Stimulated activated naive CD4-positive, alpha-beta T cell treated with Interleukin-2 at 50 U/mL for 16 hours (primary cell): ENCODE measurements at places on chromosomes 11 and 22.

GRCh38 chr11:112829971-112830654 is 131.1 kb upstream of the NCAM1 start:
- no peak for DNase-seq

DNA sequence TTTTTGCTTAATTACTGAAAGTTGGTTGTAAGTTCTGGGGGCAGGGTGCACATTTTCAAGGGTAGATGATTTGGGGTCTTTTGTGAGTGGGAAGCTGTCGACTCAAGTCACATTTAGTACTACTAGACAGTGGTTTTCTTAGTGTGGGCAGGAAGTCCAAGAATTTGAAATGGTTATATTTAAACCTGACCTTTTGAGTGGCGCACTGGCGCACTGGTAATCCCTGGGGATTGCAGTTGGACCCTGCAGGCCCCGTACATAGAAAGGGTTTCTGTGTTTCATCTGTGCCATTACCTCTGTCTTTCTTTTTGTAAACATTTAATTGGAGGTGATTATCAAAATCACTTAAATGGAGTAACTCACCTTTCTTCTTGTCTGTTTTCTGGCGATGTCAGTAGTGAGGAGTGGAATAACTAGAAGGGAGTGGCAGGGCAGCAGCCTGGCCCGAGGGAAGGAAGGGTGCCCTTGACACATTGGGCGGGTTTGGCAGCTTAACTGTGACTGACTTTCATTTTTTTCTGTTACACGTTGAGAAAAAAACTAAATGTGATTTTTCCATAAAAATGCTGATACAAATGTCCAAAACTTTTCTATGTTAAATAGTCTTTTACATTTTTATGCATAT is 101.8 kb upstream of the GAL start:
- no peak for DNase-seq

DNA sequence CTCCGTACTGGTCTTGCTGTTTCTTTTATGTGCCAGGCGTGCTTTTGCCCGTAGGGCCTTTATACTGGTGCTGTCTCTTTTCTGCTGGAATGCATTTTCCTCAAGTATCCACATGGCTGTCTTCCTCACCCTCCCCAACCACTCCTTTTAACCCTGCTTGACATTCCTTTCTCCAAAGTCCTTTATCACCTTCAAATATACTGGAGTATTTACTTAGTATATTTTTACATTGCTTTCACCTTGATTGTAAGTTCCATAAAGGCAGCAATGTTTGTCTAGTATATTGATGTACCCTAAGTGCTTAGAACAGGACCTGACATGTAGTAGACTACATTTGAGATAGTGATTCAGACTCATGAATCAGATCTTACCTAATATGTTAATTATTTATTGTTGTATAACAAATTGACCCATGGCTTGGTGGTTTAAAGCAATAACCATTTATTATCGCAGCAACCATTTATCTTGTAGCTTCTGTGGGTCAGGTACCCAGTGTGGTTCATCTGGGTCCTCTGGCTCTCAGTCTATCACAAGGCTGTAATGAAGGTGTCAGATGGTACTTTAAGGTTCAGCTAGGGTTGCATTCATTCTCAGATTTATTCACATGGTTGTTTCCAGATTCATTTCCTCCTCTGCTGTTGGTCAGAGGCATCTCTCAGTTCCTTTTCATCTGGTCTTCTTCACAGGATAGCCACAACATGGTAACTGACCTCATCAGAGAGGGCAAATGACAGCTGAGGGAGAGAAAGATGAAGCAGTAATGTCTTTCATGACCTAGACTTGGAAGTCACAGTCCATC is 34.2 kb downstream of the DDX10 start:
- DNase-seq, result no peak

DNA sequence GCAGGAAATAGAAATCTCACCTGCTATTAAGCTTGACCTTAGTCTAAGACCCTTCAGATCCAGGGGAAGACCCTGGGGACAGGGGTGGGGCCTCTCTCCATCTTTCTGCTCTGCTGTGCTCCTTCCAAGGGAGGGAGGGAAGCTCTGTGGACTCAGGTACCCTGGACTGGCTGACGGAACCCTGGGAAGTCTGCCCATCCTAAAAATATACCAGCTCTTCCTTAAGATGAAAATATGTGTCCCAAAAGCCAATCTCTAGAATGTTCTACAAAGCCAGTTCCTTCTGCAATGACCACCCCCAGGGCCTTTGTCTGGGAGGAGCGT is 73.7 kb downstream of the RTL6 start:
- DNase-seq, result no peak

DNA sequence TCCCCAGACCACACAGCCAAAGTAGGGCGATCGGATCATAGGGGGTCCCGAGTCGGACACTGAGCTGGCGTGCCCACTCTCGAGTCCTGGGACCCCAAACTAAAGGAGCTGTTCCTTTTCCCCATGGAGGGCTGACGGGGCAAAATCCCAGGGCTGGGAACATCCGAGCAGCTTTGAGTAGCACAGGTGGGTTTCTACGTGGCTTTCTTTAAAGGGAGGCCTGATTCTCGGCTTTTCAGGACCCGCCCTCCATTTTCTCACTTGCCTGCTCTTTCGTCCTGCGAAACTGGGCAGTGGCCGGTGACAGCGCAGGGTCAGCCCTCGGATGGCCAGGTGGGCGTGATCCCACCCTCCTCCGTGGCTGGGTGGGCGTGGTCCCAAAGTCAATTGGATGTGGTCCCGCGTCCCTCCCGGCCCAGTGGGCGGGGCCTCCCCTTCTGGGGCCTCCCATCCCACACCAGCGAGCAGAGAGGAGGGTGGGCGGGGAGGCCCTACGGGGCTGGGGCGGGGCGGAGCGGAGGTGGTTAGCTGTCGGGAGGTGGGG is 17.5 kb upstream of the TXNRD2 start:
- DNase-seq, result no peak

- DNase-seq, result no peak
These were observed 5.4 kb downstream of the PAK1 start for GRCh38 chr11:77468527-77468926.

GRCh38 chr22:33883561-33883960 is 36.7 kb downstream of the LARGE1 start:
- no peak for DNase-seq

GRCh38 chr11:101816613-101817012 is 98.2 kb upstream of the CEP126 start:
- DNase-seq, result no peak

GRCh38 chr11:12512132-12512531 is 134.8 kb downstream of the PARVA start:
- DNase-seq, result no peak

DNA sequence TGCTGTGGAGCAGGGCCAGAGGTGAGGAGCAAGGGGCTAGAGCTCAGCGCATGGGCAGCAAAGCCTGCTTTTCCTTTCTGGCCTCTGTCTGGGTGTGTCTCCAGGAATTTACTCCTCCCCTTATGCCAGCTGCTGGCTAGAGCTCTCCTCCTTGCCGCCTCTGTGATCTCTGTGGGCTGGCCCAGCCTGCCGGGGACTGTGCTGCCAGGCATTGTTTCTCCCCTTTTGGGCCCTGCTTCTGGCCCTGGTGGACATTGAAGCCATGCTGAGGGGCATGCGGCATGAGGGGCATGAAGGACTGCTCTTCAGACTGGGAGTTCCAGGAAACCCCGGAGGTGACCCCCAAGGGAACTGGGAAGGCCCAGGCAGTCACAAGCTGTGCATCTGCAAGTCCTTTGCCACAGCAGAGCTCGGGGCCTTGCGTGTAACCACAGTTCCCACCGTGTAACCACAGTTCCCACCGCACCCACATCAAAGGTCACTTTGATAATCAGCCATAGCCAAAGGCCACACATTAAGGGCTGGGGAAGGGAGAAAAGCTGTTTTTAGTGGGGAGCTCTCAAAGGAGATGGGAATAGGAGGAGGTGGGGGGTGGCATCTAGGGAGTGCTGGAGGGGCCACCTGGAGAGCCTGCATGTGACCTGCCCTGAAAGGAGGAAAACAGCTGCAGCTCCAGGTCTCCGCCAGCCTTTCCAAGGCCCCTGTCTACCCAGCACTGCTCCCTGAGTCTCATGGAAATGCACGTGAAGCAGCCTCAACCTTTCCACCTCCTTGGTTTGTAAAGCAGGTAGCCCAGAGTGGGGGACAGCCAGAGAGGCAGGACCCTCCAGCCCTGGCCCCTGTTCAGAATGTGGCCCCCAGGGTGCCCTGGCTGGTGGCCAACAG is 62.3 kb downstream of the PPFIBP2 start:
- DNase-seq, result no peak

GRCh38 chr11:95796501-95796900 is 6.2 kb downstream of the CEP57 start:
- DNase-seq, result no peak

GRCh38 chr11:93219440-93219839 is 21.6 kb upstream of the SLC36A4 start:
- no peak for DNase-seq

- no peak for DNase-seq
These were observed 815 bp upstream of the MS4A6A start for GRCh38 chr11:60183591-60184205.

DNA sequence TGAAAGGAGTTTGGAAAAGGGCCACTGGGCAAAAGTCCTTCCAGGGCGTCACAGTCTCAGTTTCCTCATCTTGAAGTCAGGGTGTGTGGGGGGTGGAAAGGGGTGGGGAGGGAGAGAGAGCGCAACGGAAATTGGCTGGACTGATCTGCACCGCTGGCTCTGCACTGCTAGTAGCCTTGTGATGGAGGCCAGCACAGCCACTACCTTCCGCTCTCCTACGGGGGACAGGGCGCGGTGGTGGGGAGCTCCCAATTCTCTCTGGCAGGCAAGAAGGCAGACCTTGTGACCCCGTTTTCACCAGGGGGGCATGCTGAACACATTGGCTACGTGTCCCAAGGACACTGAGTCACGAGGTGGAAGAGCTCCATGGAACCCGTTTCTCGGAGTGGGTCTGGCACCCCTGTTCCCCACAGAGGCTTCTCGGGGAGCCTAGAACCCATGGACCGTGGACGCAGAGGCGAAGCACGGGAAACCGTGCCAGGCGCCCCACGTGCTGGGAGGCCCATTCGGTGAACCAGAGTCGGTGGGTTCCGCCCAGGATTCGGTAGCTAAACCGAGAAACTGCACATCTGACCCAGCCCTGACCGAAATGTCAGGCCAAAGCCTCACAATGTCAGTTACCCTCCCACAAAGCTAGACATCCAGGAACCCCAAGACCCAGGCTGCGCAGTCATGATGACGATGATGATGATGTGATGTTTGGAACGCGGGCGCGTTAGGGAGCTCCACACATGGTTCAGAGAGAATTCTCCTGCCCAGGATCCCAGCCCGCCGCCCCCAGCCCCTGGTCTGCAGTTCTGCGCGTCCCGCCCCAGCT is 28.3 kb upstream of the WNT11 start:
- peak; percentile 61 for DNase-seq

DNA sequence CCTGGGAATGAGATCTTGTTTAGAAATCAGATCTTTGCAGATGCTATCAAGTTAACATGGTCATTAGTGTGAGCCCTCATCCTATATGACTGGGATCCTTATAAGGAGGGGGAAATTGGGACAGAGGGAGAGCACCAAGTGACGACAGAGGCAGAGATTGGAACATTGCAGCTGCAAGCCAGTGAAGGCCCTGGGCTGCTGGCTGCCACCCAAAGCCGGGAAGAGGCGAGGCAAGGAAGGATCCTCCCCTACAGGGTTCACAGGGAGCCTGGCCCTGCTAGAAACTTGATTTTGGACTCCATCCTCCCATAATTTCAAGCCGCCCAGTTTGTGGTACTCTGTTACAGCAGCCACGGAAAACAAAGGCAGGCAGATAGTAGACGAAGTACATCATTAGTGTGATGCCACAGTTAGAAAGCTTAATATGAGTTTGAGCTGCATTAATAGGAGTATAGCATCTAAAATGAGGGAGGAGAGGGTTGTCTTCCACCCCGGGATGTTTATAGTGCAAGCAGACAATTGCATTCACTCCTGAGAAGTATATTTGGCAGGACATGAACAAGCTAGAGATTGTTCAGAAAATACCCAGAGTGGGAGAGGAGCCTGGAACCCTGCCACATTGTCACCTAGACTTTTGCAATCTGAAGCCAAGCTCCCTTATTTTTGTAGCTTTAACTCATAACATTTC is 56.8 kb upstream of the CLMP start:
- no peak for DNase-seq

- no peak for DNase-seq
These were observed 6.2 kb upstream of the MPEG1 start for GRCh38 chr11:59218893-59219292.

DNA sequence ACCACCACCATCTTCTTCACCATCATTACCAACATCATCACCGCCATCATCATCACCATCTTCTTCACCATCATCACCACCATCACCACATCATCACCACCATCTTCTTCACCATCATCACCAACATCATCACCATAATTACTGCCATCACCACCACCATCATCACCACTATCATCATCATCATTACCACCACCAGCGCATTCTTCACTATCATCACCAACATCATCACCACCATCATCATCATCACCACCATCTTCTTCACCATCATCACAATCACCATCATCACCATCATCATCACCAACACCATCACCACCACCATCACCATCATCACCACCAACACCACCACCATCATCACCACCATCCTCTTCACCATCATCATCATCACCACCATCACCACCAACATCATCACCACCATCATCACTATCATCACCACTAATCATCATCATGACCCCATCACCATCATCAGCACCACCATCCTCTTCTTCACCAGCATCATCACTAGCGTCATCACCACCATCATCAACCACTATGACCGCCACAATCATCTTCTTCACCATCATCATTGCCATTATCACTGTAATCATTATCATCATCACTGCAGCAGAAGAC is 303.8 kb downstream of the CTTN start:
- no peak for DNase-seq

DNA sequence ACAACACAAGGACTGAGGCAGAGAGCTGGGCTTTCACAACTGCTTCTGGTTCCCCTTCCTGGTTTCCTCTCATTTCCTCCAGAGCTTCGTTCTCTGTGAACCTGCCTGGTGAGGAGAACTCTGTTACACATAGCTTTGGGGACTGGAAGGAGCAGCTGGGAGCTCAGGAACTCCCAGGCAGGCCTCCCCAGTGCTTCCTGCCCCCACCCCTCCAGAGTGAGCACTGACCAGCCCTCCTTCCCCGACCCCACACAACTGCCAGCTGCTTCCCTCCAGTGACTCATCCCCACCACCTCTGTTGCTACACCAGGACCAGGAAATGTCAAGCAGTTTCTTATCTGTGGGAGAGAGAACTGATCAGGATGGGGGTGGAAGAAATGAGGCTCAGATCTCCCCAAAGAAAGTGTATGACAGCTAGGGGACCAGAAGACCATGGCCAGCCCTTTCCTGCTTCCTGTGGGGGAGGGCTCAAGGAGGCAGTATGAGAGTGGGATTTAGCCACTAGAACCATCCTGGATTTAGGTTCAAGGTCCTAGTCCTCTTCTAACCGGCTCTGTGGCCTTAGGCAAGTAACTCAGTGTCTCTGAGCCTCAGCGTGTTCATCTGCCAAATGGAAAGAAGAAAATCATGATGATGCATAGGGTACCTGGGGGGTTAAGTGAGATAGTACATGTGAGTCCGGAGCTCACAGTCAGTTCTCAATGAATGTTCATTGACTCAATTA is 4.5 kb upstream of the TP53I11 start:
- DNase-seq, result no peak
